ENCODE measurements at places on chromosomes 13 and 19.

DNA sequence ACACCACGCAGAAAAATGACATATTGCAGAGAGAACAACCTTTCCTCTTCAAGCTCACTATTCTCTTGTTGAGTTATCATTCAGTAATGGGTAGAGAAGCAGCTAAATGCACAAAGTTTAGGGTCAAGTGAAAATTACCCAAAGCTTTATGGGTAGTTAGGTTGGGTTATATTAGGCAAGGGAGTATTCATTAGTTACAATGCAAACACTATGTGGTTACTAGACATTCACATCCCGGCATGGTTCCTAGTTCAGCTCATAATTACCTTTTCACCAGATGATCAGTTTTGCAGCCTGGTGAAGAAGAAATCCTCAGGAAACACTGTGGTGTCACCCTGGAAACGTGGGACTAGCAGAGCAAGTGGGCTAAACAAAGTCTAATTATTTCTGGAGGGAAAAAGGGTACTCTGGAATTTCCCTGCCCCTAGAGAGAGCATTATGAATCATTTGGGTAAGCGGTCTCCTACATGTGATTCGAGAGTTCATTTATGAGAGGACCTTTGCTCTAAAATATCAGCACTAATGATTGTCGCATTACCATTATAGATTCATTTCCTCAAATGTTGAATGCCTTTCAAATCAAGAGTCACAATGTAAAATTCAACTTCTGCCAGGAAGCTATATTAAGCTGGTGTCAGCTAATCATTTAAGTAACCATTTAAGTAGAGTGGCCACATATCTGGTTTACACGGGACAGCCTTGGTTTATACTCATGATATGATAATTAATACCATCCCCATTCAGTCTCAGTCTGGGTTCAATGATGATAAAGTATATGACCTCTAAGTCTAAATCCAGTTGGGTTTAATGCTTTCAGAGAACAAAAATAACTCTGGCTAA, 1208.0 kb downstream of the DIAPH3 start:
- DNase-seq: peak; percentile 32

- DNase-seq: no peak
Observed at GRCh38 chr19:7674010-7675005, 2.6 kb upstream of the MCEMP1 start.

DNA sequence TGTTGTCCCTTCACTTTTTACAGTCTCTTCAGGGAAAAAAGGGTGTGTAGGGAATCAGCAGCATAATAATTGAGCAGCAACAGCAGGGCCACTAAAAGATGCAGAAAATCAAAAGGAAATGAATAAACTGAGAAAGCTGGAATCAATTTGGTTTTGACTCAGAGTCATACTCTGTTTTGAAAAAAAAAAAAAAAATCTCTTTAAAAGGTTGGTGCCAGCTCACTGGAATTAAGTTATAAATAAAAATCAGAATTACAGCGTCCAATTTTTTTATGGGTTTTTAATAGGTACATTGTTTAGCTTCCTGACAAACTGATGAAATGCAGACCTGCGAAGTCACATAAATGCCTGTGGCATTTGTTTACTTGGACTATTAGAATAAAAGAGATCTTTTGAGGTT, 231.9 kb downstream of the COG6 start:
- no peak for DNase-seq

GRCh38 chr19:55442372-55442961, 633 bp downstream of the SHISA7 start:
- peak; percentile 59 for DNase-seq

GRCh38 chr13:78040205-78040830, 121.7 kb upstream of the EDNRB start:
- no peak for DNase-seq

- peak; percentile 66 for DNase-seq
Observed at GRCh38 chr19:4581666-4582553, 22.4 kb upstream of the SEMA6B start.

DNA sequence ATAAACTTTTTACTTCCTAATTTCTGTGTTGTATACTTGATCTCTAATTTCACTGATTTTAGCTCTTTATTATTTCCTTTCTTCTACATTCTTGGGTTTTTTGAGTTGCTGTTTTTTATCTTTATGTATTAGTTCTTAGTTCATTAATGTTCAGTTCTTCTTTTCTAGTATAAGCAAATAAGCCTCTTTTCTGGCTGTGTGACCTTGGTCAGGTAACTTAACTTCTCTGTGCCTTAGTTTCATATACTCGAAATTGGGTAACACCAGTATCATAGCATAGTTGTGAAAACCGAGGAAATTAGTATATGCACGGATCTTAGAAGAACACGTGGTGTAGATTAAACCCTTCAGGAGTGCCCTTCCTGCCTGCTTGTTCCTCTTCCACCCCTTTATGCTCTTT, 130.2 kb upstream of the C1QTNF9B start:
- DNase-seq: no peak

GRCh38 chr13:100184095-100184494, 95.2 kb downstream of the PCCA start:
- DNase-seq: no peak

GRCh38 chr19:47350630-47351029, 1.5 kb downstream of the DHX34 start:
- DNase-seq: no peak

- no peak for DNase-seq
Observed at GRCh38 chr13:107830804-107831203, 384.5 kb downstream of the LIG4 start.

DNA sequence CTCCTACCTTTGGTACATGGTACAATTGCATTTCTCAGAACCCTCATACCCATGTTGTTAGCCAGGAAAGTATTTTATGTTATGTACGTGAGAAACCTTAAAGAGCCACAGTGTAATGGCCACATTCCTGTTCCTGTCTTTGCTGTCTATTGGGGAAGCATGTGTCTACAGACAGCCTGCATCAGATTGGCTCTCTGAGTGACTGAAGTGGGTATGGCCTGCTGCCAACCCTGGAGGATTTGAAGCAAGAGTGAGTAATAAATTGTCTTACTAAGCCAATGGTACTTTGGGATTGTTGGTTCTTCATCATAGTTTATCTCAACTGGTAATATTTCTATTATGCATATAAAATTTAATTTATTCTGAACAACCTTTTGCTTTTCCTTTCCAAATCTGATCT, 574.1 kb downstream of the LMO7 start:
- no peak for DNase-seq

DNA sequence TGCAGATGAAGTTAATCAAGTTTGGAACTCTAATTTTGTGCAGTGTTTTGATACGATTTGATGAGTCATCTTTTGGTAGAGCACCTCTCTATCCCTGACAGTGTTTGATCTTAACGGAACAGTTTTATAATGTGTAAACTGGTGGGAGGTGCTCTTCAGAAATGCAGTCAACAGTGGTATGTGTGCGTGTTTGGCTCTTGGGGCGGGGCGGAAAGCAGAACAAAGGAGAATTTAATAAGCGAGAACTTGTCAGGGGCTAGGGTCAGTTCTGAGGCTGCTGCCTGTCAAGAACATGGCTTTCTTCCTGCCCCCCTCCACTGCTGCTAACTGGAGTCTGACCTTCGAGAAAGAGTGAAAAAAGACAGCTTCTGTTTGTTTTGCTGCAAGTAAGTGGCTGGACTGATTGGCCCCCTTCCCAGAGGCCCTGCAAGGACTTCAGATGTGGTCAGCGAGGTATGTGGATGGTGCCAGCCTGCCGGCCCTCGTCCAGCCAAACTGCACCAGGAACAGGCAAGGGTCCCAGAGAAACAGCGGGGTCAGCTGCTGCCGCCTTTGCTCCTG, 40.8 kb downstream of the BBC3 start:
- no peak for DNase-seq
